ENCODE measurements at places on chromosomes 4 and X.

DNA sequence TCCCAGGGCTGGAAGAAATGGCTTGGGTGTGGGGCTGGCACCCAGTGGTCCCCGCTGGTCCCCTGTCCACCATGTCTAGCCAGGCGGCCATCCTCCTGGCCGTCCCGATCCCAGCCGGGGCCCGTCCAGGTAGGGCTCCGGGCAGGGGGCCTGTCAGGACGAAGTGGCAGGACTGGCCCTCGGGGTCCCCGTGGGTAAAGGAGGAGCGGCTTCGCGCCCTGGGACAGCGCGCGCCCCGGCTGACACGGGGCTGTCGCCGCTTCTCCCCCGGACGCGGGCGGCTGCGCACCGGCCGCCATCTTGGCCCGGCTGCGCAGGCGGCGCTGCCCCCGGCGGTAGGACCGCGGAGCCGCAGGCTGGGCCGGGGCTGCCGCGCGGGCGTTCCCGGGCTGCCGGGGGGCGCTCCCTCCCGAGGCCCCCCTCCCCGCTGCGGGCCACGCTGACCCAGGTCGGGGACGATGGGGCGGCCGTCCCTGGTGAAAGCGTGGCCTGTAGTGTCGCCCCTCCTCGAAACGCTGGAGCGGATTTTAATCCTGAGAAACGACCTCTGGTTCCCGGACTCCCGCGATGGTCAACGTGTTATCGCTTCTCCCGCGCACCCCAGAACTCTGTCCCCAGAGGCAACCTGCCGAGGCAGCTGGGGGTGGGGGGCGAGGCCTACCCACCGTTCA is 60.4 kb upstream of the BCOR start:
- H3K27me3 ChIP-seq: peaks cover 11% of the 10 kb centered on the region
- peak; percentile 48 for DNase-seq
- H3K36me3 ChIP-seq: no peaks in the 10 kb centered on the region
- peak overlapping the region; percentile 77 for H3K4me3 ChIP-seq

DNA sequence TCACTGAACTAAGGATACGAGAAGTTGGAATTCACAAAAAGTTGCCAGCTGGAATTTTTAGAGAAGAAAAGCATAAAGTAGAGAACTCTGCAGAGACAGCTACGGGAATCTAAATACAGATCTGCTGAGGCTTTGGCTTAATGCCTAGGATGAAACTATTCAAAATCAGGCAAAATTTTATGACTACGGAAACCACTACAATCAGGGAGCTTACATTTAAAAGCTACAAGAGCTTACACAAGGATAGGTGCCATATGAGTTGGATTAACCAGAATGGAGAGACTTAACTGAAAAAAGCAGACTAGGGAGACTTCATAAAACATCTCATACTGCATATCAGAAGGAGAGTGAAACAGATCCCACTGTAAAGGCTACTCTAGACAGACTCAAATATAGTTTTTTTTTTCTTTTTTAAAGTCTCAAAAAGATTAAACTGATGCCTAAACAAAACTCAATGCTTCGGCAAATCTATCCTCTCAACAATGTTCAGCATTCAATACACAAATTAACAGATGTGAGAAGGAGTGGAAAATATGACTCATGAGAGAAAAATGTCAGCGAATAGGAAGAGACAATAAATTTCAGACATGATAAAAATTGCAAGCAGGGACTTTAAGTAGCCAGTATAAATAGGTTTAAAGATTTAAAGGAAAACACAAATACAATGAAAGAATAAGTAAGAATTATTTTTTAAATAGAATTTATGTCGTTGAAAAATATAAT is 586.1 kb downstream of the FSTL5 start:
- H3K27ac ChIP-seq: no peak overlapping the region
- DNase-seq: no peak
- H3K4me3 ChIP-seq: no peak overlapping the region
- H3K4me1 ChIP-seq: peaks cover 1% of the 10 kb centered on the region
- H3K36me3 ChIP-seq: no peaks in the 10 kb centered on the region
- H3K27me3 ChIP-seq: peaks cover 5% of the 10 kb centered on the region

DNA sequence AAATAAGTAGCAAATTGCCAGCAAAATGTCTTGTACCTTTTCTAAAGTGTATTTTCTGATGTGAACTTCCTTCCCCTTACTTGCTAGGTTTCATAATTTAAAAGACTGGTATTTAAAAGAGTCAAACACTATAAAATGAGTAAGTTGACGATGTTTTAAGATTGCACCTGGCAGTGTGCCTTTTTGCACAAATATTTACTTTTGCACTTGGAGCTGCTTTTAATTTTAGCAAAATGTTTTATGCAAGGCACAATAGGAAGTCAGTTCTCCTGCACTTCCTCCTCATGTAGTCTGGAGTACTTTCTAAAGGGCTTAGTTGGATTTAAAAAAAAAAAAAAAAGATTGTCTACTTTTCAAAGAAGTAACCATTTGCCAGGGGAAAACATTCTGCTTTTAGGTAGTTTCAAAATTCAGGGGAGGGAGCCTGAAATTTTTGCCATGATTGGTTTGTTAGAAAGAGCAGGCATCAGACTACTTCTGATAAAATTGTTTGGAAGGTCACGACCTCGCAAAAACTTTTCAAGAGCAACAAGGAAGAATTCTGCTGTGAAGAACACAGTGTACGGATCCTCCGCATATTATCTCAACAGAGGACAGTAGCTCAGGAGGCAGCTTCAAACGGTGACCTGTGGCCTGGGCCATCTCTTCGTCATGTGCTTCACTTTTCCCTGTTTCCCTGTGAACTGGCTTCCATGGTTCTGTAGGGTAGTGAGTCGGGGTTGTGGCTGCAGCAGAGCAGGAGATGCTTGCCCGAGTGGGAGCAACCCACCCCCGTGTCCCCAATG is 66.1 kb downstream of the CDS1 start:
- DNase-seq: no peak
- no peaks in the 10 kb centered on the region for H3K4me1 ChIP-seq
- H3K36me3 ChIP-seq: no peaks in the 10 kb centered on the region
- H3K4me3 ChIP-seq: no peak overlapping the region

DNA sequence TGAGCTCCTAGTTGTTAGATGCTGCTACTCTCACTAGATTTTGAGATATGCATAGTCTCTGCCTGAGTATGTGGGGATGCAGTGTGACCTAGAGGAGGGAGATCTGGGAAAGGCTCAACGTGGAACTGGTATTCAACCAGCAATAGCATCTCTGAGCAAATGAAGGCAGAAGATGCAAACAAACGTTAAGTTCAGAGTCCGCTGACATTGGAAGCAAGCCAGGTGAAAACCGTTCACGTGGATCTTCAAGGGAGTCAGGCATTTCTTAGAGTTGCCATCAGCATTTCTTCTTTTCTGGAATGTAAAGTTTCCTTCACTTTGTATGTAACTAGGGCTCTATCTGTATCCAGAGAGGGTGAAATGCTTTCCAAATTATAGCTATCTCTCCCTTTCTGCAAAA is 59.9 kb downstream of the C4orf51 start:
- H3K4me3 ChIP-seq: no peak overlapping the region
- no peak overlapping the region for H3K27ac ChIP-seq
- DNase-seq: no peak
- peaks cover 2% of the 10 kb centered on the region for H3K27me3 ChIP-seq
- H3K4me1 ChIP-seq: peaks cover 12% of the 10 kb centered on the region

GRCh38 chrX:10545882-10546281 is 74.5 kb downstream of the MID1 start:
- DNase-seq: no peak
- H3K36me3 ChIP-seq: no peaks in the 10 kb centered on the region
- H3K27ac ChIP-seq: no peak overlapping the region
- no peak overlapping the region for H3K4me3 ChIP-seq
- no peaks in the 10 kb centered on the region for H3K4me1 ChIP-seq

- H3K27ac ChIP-seq: no peak overlapping the region
- H3K4me1 ChIP-seq: peaks cover 3% of the 10 kb centered on the region
- peaks cover 12% of the 10 kb centered on the region for H3K36me3 ChIP-seq
- H3K4me3 ChIP-seq: no peak overlapping the region
- DNase-seq: no peak
Measured at GRCh38 chrX:23478561-23478960, 143.9 kb downstream of the PTCHD1 start.

- no peak overlapping the region for H3K27ac ChIP-seq
- H3K4me3 ChIP-seq: no peak overlapping the region
- DNase-seq: no peak
Measured at GRCh38 chr4:77510367-77510766, 95.3 kb upstream of the CXCL13 start.

DNA sequence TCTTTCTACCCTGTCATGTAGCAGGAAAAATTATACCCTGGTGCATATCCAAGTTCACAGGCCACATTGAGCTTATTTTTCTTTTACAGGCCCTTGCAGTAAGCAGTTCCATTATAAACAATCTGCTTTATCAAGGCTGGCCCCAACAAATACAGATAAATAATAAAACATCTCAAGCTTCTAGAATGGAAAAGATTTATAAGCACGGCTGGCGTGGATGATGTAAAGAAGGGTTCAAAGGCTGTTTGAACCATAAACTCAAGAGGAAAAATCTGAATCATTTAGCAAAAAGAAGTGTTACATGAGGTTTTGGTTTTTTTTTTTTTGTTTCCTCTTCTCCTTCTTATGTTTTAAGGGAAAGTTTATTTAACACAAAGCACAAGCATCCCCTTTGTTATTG is 109.7 kb downstream of the UNC5C start:
- DNase-seq: no peak
- no peak overlapping the region for H3K4me3 ChIP-seq
- H3K27ac ChIP-seq: no peak overlapping the region
- H3K36me3 ChIP-seq: no peaks in the 10 kb centered on the region
- H3K27me3 ChIP-seq: no peaks in the 10 kb centered on the region
- H3K4me1 ChIP-seq: peaks cover 7% of the 10 kb centered on the region

GRCh38 chrX:111041018-111041462 is 55.0 kb upstream of the PAK3 start:
- no peak overlapping the region for H3K4me3 ChIP-seq
- no peak overlapping the region for H3K27ac ChIP-seq
- H3K36me3 ChIP-seq: no peaks in the 10 kb centered on the region
- no peaks in the 10 kb centered on the region for H3K27me3 ChIP-seq
- no peak for DNase-seq

DNA sequence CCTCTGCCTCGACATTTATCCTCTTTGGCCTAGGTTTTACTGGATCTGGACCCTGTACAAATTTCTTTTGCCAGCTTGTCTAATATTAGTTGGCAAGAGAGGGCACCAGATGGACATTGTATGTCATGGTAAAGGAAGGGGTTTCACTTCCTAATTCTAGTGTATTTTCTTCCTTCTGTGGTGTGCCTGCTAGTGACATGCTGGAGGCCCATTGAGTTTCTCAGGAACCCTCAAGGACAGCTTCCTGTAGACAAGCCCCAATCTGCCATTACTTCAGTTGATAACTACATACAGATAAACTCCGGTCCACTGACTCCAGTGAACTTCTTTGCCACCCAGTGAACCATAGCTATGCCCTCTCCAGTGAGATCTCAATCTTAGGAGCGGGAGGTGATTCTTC is 116.9 kb downstream of the STPG2 start:
- no peaks in the 10 kb centered on the region for H3K4me1 ChIP-seq
- no peak for DNase-seq
- no peak overlapping the region for H3K27ac ChIP-seq

DNA sequence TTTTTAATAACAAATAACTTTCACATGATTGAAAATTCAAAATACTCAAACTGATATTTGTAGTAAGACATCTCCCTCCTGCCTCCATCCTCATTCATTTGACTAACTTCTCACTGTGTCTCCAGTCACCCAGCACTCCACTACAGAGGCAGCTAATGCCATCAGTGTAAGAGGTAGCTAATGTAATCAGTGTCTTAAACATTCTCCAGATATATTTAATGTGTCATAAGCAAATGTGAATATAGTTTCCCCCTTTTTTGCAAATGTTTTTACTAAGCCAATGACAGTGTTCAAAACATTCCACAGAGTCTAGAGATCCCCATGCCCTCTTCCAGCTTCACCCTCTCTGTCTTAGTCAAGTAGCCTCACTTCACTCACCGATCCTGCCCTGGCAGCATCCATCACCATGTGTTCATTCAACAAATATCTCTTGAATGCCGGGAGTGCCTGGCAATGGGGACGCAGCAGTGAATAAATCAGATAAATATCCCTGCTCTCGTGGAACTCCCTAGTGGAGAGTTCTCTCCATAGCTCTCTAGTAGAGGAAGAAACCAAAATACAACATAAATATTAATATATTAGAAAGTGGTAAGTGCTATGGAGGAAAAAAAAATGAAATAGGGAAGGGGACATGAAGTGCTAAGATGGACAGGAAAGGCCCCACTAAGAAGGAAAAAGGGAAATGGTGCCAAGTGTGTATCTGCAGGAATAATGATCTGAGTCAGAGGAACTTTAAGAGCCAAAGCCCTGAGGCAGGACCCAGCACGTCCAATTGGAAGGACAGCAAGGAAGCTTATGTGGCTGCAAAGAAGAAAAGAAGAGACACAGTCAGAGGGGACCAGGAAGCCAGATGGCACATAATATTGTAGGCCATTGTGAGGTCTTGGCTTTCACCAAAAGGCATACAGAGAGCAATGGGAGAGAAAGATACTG is 18.7 kb downstream of the SCFD2 start:
- no peaks in the 10 kb centered on the region for H3K27me3 ChIP-seq
- no peak overlapping the region for H3K4me3 ChIP-seq
- peaks cover 5% of the 10 kb centered on the region for H3K36me3 ChIP-seq
- no peaks in the 10 kb centered on the region for H3K4me1 ChIP-seq

- H3K27ac ChIP-seq: no peak overlapping the region
- H3K4me1 ChIP-seq: no peaks in the 10 kb centered on the region
- no peaks in the 10 kb centered on the region for H3K27me3 ChIP-seq
- no peak for DNase-seq
- peaks cover 7% of the 10 kb centered on the region for H3K36me3 ChIP-seq
Measured at GRCh38 chr4:27398631-27399310, 538.1 kb downstream of the STIM2 start.

- no peaks in the 10 kb centered on the region for H3K36me3 ChIP-seq
- no peak overlapping the region for H3K4me3 ChIP-seq
- H3K4me1 ChIP-seq: no peaks in the 10 kb centered on the region
Measured at GRCh38 chr4:120948382-120948781, 25.9 kb upstream of the PRDM5 start.

DNA sequence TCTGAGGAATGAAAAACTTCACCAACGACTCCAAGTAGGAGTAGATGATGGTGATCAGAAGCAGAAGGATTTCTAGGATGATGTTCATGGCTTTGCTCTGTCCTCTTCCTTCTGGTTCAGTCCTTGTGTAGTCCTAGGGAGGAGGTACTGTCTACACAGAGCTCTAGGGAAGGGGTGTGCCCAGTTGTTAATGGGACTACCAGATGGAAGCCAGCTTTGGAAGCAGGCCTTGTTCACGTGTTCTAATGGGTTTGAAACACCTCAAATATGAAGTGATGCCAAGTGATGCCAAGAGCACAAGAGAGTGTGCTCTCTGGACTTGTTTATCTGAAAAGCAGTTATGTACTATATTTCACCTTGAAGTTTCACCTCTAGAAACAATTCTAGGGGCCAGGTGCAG is at the start of gene HSD17B13:
Gene HSD17B13 (minus strand): TSS at position 129 of the 400 bp plus-strand sequence. CDS start 41 bp downstream, at position 88.
- no peaks in the 10 kb centered on the region for H3K36me3 ChIP-seq
- H3K27ac ChIP-seq: no peak within 1 kb of the TSS
- DNase-seq: no peak
- no peaks in the 10 kb centered on the region for H3K27me3 ChIP-seq
- no peak within 1 kb of the TSS for H3K4me3 ChIP-seq

- no peaks in the 10 kb centered on the region for H3K27me3 ChIP-seq
- no peaks in the 10 kb centered on the region for H3K36me3 ChIP-seq
- peak; percentile 34 for DNase-seq
Measured at GRCh38 chr4:129446074-129446473, 350.1 kb downstream of the C4orf33 start.

GRCh38 chr4:184274286-184274951 is 56.7 kb upstream of the ENPP6 start:
- H3K4me1 ChIP-seq: no peaks in the 10 kb centered on the region
- no peak overlapping the region for H3K4me3 ChIP-seq
- H3K36me3 ChIP-seq: peaks cover 8% of the 10 kb centered on the region
- H3K27me3 ChIP-seq: no peaks in the 10 kb centered on the region
- DNase-seq: no peak
- no peak overlapping the region for H3K27ac ChIP-seq
